Mesothelial cell of epicardium (in vitro differentiated cells): ENCODE measurements at places on chromosomes 5 and 9. TPM values are rescaled to one million over a fixed set of nuclear protein-coding genes. Genes with fewer than 3 reads are reported as not detected.

Gene HRCT1
- 0.72 to 1.2 TPM (median 1.0 TPM) in 3 replicates for total RNA-seq

Gene HARS2
- 32.4 to 35.6 TPM (median 33.5 TPM) in 3 replicates for total RNA-seq

DNA sequence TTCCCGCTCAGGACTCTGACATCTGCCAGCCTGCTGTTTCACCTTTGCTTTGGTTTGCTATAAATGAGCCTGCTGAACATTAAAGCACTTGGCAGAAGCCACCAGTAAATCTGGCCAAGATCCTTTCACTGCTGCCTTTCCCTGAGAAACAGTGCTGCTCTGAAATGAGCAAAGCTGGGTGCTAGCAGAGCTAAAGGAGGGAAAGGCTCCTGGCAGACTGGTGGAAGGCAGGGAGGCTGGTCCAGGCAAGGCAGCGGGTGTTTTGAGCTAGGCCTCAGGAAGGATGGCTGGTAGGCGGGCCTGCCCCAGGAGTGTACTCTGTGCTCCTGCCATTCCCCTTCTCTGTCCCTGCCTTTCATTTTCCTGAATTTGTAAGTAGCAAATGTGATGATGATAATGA, 52.5 kb upstream of the PTGS1 start:
- no peak for DNase-seq

- no peak for DNase-seq
Measured at GRCh38 chr5:10332301-10332700, 21.2 kb upstream of the MARCHF6 start.

DNA sequence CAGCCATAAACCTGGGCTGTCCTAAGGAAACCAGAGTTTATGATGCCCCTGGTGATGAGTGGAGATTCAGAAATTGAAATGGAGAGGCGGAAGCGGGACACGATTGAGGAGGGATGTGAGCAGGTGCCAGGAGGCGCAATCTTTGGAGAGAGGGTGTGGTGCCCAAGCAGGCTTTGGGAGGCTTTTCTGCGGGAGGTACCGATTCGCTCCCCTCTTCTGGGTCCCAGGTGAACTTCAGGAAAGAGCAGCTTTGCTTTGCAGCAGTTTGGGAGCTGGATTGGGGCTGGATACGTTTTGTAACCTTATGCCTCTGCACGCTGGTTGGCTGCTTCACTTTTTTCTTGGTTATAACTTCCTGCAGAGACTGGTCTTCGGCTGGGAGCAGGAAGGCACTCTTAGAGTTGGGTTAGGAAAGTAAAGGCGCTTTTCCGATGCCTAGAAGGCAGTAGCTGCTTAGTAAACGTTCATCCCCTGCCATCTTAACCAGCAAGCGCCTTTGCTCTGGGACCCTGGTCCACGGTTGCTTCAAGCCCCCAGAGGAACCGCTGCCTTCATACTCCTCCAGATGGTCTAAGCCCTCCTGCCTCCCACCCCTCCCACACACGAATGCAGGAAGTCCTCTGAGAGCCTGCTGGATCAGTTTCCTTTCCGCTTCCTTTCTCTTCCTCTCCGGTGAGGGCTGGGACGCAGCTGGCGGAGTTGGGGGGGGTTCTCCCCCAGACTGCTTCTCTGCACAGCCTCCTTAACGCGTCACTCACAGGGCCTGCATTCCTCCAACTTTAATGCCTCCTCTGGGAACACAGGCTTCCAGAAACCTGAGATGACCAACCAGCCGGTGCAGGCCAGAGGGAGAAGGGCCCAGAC, 15.2 kb upstream of the NEK6 start:
- DNase-seq: no peak

DNA sequence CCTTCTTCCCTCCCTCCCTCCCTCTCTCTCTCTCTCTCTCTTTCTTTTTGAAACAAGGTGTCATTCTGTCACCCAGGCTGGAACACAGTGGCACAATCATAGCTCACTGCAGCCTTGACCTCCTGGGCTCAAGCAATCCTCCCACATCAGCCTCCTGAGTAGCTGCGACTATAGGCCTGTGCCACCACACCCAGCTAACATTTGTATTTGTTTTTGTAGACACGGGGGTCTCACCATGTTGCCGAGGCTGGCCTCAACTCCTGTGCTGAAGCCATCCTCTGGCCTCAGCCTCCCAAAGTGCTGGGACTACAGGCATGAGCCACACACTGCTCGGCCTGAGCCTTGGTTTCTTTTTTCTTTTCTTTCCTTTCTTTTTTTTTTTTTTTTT, 45.8 kb downstream of the PLPP7 start:
- no peak for DNase-seq

DNA sequence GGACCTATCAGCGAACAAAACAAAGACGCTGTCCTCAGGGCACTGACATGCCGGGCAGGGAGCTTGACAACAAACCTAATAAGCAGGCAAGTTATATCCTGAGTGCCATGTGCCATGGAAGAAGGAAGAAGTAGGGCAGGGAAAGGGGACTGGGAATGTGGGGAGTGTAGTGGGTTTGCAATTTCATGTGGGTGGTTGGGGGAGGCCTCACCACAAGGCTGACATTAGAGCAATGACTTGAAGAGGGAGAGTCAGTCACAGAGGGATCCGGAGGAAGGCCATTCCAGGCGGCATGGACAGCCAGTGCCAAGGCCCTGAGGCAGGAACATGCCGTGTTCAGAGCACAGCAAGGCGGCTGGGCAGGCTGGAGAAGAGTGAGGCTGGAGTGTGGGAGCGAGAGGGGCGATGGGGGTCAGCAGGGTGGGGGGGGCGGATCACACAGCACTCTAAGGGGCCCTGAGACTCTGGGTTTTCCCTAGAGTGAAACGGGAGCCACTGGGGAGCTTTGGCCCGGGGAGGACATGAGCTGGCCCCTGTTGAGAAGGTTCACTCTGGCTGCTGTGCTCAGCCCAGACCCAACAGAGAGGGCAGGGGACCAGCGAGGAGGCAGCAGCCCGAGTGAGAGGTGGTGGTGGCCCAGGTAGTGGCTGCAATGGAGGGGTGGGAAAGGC, 86.3 kb downstream of the STK10 start:
- DNase-seq: no peak

- DNase-seq: peak; percentile 45
Measured at GRCh38 chr9:110049699-110050450, 158.1 kb downstream of the C9orf152 start.

GRCh38 chr9:37922363-37923117, 18.6 kb upstream of the SLC25A51 start:
- DNase-seq: no peak

GRCh38 chr5:160271396-160271795, 41.0 kb downstream of the CCNJL start:
- DNase-seq: no peak

DNA sequence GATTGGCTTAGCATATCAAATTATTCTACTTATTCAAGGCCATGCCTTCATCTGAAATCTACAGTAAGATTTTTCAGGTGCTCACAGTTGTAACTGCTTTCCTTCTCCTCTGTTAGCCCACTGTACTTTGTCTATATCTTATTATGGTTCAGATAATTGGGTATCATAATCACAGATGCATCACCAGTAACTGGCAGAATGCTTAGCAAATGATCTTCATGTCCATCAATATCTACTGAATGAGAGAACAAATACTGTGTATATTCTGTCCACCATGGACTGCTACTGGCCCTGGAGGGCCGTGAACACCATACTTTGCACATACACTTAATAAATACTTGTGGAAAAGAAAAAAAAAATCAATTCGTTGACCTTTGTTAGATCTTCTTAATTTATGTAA, 96.2 kb downstream of the MEF2C start:
- DNase-seq: no peak
